Activated CD4-positive, alpha-beta T cell treated with anti-CD3 and anti-CD28 coated beads, Interleukin-2, Interleukin-4, amounts not matched to agents 100 ng/mL and 50 ng/mL, durations not matched to agents 16 hours and 8 hours (primary cell): ENCODE measurements at places on chromosomes 12 and 14.
A peak's percentile ranks its signal among the peaks of the same experiment; 100 is the strongest.

DNA sequence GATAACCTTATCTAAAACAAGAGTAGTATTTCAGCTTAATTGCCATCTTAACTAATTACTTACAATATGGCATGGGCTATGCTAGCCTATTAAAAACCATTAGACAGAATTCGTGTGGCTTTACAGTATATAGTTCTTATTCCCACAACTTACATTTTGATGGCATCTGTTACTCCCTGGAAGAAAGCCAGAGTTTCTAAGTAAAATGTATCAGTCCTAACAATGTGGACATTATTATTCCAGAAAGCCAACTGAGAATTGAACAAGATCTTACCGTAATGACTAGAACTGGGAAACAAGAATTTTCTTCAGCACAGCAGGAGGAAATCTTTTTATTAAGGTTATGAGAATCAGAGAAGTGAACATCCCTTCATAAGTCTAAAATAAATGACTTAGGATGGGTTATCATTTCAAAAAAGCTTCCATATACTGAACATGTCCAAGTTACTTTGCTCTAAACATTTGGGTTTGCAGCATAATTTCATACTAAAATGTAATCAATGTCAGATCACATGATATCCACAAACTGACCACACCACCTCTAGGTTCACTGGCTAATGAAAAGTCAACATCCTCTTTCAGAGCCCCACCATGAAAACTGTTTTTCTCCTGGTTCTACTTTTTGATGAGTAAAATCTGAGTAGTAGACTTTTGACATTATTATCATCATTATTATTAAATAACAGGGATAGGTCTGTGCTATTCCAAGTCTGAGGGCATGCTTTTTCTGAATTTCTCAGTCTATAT is 179.7 kb downstream of the SSPN start:
- DNase-seq: no peak

DNA sequence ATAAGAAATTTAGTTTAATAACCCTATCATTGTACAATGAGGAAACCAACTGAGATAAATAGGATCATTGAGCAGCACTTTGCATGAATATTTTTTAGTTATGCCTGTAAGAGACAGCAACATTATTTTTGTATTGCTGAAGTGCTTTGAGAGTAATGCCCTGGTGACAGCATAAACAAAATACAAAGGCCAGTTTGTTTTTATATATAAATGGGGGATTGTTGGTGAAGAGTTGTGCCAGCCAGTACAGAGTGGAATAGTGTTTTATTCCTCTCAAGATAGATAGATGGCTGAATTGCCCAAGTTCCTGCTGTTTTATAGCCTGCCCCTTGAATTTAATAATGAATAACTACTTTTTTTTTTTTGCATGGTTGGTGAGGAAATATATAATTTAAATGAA is 101.8 kb downstream of the CNTN1 start:
- DNase-seq: no peak

GRCh38 chr12:115017346-115017745 is 333.4 kb upstream of the TBX3 start:
- no peak for DNase-seq

DNA sequence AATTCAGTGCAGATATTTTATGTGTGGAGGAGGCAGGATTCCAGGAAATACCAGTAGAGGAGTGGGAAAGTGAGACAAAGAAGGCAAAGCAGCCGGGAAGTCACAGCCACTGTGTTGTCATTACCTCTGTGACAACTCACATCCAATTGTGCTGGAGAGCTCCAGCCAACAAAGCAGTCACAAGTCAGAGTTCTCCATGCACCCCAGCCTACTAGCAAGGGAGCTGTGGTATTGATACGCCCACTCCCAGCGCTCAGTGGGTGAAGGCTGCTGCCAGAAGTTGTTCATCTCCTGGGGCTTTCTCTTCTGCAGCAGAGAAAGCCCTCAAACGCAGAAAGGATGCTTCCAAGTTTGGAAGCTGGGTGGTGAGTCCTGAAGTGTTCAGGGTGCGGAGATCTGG is 93.9 kb downstream of the DICER1 start:
- no peak for DNase-seq

DNA sequence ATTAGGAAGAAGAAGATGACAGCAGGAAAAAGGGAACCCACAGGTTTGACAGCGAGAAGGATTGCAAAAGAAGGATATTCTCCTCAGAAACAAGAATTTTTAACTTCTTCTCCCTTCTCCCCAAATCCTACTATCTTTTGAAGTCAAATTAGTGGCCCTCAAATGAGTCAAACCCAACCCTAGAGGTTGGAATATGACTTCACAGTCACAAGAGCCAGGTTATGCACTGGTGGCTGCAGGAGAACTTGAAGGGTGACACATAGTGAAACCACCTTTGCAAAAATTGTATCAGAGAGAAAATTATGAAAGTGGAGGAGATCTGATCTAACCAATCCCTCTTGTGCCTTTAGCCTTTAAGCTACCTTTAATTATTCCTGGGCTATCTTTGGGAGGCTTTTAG is 386.2 kb upstream of the CCDC196 start:
- DNase-seq: peak; percentile 72

DNA sequence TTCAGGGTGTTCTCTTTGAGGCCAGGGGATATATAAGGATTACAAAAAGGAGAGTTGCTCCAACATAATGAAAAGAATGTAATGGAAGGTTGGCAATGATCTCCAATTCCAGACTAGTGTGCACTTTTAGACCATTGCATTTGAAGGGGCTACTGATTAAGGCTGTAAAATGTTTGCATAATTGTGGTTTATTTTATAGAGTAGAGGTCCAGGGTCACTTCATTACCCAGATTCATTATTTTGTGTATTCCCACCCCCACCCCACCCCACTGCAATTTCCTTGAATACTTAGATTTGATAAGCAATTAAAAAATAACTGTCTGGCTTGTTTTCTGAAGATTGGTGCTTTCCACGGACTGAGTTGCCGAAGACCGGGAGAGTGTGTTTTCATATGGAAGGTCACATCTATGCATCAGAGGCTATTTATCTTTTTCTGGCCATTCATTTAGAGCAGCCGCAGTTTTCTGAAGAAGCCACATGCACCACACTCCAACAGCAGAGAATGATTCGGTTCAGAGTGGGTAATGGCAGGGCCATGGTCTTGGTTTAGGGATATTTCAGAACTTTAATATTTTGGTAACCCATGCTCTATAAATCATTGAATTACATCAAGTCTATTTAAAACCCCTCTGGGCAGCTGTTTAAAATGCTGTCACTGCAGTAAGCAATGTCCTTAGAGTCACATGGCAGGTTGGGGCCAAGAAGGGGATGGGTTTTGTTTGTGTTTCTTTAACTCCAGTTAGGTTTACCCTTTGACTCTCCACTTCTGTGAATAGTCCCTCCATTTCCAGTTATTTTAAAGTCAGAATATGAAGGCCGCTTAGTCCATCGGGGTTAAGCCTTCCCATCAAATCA is 94.6 kb downstream of the TMEM30B start:
- DNase-seq: no peak

- no peak for DNase-seq
Observed at GRCh38 chr12:54306925-54307741, 6.3 kb upstream of the NFE2 start.

- no peak for DNase-seq
Observed at GRCh38 chr12:49121047-49121696, 10.0 kb downstream of the TUBA1B start.

DNA sequence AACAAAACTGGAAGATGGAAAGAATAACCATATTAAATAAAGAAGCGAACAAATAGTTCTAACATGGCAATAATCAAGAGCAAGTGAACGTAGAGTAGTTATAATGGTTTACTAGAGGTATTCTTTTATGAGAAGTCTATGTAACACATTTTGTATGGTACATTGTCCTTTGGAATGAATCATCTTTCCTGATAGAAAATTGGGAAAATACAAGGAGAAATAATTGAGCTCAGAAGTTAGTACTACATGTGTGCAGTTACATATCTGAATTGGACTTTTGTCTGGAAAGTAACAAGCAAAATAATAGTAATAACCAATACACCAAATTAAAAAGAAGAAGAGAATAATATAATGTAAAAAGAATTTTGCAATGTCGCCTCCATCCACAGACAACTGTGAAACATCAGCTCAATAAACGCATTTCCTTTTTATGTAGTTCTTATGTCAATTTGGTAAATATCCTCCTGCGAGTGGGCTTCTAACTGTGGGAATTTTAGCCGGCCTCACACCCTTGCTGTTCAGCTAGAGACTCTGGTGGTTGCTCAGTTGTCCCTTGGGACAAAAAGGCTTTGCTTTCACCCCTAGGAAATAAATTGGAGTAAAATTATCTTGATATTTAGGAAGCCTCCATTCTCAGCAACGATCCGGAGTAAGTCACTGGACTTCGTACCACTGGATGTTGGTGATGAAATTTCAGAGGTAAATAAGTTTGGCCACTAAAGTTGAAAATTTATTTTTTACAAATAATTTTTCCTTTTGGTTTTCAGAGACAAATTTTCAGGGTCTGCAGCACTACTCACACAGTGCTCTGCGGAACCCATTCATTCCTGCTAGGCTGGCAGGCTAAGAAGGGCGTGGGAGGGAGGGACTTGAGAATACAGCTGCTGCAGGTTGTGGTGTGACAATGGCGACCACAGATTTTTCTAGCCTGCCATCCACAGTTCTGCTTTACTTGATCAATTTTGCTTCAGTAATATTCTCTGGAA is 1.1 kb upstream of the TUBA1A start:
- no peak for DNase-seq

- DNase-seq: no peak
Observed at GRCh38 chr12:1104088-1104800, 113.2 kb downstream of the ERC1 start.

DNA sequence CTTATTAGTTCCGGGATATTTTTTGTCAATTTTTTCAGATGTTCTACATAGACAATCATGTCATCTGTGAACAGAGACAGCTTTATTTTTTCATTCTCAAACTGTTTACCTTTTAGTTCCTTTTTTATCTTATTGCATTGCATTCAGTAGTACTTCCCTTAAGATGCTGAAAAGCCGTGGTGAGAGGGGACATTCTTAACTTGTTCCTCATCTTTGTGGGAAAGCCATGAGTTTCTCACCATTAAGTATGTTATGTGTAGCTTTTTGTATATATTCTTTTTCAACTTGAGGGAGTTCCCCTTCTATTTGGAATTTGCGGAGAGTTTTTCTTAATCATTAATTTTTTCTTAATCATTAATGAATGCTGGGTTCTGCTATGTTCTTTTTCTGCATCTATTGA is 1727.1 kb upstream of the SEL1L start:
- DNase-seq: no peak

GRCh38 chr12:2562400-2562799 is 232.4 kb upstream of the FKBP4 start:
- no peak for DNase-seq

GRCh38 chr12:21614506-21614905 is 9.9 kb upstream of the GYS2 start:
- no peak for DNase-seq

GRCh38 chr12:56928262-56928661 is 5.9 kb downstream of the SDR9C7 start:
- no peak for DNase-seq

DNA sequence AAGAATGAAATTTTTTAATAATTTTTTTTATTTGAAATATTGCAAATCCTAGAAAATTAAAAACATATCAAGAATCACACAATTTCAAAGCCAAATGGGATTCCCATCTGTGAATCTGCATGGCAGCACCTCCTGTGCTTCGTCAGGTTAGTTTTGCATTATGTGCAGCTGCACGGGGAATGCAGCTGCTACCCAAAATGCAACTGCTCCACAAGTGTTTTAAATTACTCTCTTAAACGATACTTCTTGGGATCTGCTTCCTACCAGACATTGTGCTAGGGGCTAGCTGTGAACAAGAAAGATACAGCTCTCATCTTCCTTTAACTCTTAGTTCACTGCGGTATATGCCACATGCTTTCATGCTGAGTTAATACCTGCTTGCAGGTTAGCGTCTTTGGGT is 154.2 kb downstream of the CRADD start:
- no peak for DNase-seq

GRCh38 chr14:79161571-79161970 is 991.4 kb downstream of the NRXN3 start:
- no peak for DNase-seq

GRCh38 chr12:48045061-48045846 is 41.0 kb upstream of the COL2A1 start:
- no peak for DNase-seq

DNA sequence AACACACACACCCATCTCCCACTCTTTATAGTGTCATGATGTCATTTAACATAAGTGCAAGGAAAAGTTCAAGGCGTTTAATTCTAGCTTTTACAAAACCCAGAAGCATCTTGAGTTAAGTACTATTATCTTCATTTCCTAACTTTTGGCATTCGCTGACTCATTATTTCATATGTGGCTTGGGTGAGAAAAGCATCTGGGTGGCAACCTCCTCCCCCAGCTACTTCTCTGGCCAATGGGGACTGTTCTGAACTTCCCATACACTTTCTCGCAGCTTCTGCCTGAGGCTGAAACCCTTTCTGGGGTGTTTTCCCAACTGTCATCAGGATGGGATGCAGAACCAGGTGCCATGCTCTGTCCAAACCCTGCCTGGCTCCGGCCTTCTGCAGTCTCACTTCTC is 2.8 kb upstream of the MARK3 start:
- no peak for DNase-seq

GRCh38 chr14:92493024-92493423 is 20.6 kb upstream of the RIN3 start:
- DNase-seq: no peak

DNA sequence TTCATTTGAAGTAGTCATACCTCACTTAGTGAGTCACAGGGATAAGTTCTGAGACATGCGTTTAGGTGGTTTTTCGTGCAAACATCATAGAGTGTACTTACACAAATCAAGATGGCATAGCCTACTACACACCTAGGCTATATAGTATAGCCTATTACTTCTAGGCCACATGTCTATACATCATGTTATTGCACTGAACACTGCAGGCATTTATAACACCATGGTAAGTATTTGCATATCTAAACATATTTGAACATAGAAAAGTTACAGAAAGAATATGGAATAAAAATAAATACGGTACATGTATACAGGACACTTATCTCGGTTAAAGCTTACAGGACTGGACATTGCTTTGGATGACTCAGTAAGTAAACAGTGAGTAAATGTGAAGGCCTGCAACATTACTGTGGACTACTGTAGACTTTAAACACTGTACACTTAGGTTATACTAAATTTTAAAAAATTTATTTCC is 670.6 kb downstream of the SLC16A7 start:
- no peak for DNase-seq

DNA sequence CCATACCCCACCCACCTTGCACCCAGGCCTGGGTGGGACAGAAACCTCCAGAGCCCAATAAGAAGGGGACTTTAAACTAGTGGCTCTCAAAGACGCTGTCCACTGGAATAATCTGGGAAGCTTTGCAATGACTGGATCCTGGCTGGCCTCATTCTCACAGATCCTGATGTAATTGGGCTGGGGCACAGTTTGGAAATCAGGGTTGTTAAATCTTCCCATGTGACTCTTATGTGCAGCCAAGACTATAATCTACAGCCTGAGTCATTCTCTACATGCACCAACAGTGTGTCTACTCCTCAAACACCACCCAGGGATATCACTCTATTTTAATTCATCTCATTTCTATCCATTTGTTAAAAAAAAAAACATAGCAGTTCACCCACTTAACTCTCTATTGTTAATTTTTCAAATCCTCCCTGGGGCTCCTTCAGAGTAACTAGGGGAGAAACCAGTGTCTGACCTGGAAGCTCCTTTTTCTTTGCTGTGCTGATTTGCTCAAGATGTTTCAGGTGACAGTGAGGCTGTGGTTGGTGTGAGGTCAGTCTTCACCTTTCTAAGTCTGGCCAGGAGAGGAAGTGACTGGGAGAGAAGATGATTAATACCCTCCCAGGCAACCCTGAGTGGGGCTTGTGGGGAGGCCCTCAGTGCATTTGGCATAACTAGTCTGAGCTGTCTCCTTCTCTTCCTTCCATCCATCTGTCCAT is 211.6 kb upstream of the SFSWAP start:
- no peak for DNase-seq

GRCh38 chr12:124713436-124714082 is 146.1 kb upstream of the NCOR2 start:
- peak; percentile 91 for DNase-seq
